ENCODE measurements at places on chromosomes 6 and 20. TPM values are rescaled to one million over a fixed set of nuclear protein-coding genes. Genes with fewer than 3 reads are reported as not detected.

Gene CNKSR3
- total RNA-seq: under 0.01 TPM

Gene ADIG
- not detected for total RNA-seq

GRCh38 chr20:37220731-37221130 lies 40.9 kb downstream of the GHRH start:
- no peak for DNase-seq

GRCh38 chr6:147910281-147910680 lies 401.8 kb downstream of the SAMD5 start:
- DNase-seq: no peak

DNA sequence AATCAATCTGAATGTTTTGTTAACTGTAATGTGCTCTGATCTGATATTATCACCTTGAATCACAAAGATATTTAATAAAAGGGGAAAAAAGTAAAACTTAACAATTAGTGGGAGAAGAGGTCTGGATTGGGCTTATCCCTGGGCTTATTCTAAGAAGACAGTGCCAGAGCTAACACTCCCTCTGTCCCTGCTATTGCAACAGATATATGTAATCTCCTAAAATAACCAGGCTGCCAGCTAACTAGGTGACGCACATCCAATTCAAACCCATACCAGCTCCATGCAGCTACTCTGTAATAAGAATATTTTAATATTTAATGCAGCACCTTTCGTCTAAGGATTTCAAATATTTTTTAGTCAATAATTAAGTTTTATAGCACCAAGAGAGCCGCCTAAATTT lies 330.1 kb upstream of the MARCKS start:
- DNase-seq: no peak

Gene SNAI1
- not detected for total RNA-seq

DNA sequence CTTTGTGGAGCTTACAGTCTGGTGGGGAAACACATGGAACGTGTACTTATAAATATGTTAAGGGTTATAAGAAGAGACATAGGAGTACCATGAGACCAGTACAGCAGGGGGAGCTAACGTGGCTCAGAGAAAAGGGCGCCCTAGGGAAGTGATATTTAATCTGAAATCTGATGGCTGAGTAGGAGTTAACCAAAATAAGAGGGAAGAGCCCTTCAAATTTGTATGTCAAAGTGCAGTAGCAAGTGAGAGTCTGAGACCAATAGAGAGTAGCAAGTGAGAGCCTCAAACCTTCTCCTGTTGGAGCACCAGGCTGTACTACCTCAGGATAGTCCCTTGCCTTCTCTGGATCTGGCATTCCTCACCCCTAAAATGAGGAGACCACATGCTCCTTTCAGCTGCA lies 6.1 kb upstream of the PKIG start:
- DNase-seq: peak; percentile 95

Gene EDN3
- total RNA-seq: not detected

- no peak for DNase-seq
Observed at GRCh38 chr6:43231053-43231452, 1.8 kb upstream of the DNPH1 start.

GRCh38 chr6:129812145-129812777 lies 48.9 kb downstream of the TMEM244 start:
- DNase-seq: no peak

- no peak for DNase-seq
Observed at GRCh38 chr6:111599259-111599658, 6.4 kb downstream of the TRAF3IP2 start.

Measured in Karpas-422 (cell line).